NCI-H1694 (cell line): ENCODE measurements at places on chromosomes 7 and 10.

GRCh38 chr10:20993830-20994527 lies 96.9 kb upstream of the NEBL start:
- DNase-seq: no peak

DNA sequence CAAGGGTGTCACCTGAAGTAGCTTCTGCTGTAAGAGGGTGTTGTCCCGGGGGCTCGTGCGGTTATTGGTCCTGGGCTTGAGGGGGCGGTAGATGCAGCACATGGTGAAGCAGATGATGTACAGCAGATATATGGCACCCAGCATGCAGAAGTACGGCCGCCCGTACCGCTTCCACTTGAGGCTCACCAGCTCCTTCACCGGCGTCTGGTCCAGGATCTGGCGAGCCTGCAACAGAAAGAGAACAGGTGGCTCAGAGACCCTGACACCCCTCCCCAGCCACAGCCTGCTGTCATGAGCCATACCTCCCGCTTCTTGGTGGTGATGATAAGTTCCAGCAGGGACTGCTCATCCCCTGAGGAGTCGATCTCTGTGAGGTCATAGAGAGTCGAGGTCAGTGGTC lies 10.1 kb downstream of the TRPV6 start:
- no peak for DNase-seq

DNA sequence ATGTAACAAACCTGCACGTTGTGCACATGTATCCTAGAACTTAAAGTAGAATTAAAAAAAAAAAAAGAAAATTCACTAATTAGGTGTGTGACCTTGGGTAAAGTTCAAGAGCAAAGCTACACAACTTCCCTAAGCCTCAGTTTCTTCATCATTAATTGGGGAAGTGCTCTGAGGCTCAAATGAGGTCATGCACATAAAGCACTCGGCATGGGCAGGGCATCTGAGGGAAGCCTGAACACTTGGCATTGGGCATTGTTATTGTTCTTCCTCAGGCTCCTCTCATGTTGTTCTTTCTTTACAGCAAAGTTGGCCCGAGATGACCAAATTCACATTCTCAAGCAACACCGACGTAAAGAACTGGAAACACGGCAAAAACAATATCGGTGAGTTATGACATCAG lies 21.5 kb downstream of the ALOX5 start:
- DNase-seq: no peak

GRCh38 chr10:29767968-29768367 lies 133.2 kb upstream of the SVIL start:
- no peak for DNase-seq

DNA sequence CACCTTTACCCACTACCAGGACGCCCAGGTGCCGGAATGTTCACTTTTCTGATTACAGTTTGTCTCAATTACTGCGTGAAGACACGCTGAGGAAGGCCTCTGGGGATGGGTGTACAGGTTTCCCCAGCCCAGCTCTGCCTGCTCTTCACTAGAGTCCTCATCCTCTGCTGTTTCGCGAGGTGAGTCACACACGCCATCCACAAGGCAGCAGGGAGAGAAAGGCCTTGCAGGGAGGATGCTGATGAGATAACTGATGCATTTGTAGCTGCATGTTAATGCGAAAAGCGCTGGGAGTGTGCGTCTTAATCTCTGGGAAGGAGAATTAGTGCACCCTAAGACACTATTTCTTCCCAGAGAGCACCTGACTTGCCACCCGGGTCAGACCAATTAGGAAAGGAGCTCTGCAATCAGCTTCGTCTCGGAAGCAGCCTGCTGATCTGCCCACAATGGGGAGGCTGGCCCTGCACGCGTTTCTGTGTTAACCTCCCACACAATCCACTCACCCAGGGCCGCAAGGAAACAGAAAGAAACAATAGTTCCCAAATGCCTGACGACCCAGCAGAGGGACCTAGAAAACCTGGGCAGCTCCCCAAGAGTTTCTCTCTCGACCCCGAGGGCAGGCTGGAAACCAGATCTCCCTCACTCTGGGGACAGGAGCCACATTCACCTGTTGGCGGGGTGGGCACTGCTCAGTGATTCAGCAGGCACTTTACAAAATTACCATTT lies 578.7 kb downstream of the GLRX3 start:
- DNase-seq: no peak

DNA sequence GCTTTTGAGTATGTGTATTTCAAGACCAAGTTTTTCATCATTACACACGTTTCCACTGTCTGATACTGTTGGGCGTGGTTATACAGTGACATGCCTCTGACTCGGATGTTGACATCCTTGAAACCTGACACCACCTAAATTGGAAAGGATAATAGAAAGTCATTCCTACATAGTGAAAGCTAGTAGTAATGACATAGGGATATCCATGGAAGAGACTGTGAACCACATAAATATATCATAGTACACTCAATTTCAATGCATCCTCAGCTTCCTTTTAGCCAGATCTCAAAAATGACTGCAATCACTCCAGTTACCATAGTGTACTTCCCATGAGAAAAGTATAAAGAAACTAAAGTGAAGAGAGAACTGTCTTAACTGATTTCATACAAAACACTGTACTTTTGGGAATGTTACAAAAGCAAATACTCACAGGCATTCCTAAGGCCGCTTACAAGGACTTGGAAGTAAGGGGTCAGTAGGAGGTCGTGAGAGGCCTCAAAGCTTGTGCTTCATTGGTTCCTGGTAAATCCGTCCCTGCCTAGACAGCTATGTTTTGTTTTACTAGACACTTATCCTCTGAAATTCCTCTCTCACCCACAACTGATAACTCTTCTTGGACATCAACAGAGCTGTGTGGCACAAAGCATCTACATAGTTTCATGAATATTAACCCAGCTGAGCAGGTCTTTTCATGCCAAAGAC lies 71.8 kb upstream of the VWDE start:
- no peak for DNase-seq

DNA sequence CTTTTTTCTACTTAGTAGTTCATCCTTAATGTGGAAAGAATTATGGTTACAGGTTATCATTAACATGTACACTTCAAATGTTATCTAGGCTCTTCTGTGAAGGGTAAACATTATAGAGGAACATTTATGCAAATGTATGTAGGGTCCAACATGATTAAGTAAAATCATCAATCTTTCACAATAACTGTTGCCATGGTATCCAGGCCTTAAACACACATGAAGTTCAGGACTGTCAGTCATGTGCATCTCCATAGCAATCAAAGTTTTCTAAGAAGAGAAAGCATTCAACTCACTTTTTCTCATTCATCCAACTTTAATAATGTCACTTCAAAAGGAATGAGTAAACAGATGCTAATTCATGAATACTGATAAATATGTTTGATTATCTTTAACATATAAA lies 83.6 kb downstream of the DNAJC1 start:
- no peak for DNase-seq

DNA sequence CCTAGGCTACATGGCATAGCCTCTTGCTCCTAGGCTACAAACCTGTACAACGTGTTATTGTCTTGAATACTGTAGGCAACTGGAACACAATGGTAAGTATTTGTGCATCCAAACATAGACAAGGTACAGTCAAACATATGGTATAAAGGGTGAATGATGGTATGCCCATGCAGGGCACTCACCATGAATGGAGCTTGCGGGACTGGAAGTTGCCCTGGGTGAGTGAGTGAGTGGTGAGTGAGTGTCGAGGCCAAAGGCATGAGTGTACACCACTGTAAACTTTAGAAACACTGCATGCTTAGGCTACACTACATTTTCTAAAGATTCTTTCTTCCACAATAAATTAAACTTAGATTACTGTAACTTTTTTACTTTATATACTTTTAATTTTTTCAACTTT lies 165.7 kb downstream of the PARD3 start:
- DNase-seq: no peak

DNA sequence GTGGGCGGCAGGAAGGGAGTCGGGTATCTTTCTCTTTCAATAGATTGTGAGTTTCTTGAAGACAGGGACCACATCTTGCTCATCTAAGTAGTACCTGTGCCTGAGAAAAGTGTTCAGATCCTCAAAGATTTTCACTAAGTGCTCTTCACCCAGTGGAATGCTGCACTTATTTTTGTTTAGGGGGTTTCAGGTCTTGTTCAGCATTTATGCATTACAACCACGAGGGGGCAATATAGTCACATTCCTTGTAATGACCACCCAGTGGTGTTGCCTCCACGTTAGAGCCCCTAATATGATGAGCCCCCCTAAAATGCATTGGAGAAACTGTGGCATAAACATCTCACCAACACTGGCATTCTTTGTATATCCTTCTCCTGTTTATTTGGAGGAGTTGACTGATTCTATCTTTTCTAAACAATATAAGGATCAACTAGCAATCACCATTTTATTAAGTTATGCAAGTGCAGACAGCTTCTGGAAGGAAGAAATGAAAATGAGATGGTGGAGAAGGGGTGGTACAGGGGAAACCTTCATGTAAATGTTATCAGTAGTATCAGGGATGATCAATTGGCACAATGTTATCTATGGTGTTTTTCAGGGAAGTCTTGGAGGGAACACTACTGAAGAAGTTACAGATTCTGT lies 3.1 kb upstream of the PAPSS2 start:
- DNase-seq: peak; percentile 23

DNA sequence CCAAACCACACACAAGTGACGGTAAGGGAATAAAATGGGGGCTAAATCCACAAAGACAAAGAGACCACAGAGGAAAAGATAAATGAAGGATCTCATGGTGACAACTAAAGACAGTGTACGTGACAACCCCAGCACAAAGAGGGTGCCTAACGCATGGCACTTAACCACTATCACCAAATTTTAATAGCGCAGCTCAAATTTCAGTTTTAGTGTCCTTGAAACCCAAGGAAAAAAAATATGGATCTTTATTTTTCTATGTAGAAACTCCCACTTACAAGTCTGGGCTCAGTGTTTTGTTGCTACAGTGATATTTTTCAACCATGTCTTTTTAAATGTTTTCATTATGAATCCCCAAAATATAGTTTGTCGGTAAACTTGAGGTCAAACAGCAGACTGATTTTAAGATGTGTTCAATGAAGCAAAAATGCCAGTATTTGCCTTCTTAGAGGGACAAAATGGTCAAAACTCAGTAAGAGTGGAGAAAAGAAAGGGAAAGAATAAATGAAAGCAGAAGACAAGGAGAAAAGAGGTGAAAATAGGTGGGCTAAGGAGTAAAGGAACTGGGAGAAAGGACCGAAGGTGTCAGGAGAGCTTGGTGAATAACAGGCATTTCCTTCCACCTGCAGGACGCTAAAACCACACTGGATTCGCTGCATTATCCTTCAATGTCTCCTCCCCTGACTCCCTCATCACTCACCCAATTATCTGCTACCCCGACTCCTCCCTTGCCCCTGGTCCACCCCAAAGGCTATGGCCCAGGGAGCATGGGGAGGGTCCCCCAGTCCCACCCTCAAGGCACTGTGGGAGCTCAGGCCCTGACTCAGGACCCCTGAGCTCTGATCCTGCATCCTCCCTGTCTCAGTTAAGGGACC lies 3.5 kb downstream of the ASB13 start:
- DNase-seq: no peak

DNA sequence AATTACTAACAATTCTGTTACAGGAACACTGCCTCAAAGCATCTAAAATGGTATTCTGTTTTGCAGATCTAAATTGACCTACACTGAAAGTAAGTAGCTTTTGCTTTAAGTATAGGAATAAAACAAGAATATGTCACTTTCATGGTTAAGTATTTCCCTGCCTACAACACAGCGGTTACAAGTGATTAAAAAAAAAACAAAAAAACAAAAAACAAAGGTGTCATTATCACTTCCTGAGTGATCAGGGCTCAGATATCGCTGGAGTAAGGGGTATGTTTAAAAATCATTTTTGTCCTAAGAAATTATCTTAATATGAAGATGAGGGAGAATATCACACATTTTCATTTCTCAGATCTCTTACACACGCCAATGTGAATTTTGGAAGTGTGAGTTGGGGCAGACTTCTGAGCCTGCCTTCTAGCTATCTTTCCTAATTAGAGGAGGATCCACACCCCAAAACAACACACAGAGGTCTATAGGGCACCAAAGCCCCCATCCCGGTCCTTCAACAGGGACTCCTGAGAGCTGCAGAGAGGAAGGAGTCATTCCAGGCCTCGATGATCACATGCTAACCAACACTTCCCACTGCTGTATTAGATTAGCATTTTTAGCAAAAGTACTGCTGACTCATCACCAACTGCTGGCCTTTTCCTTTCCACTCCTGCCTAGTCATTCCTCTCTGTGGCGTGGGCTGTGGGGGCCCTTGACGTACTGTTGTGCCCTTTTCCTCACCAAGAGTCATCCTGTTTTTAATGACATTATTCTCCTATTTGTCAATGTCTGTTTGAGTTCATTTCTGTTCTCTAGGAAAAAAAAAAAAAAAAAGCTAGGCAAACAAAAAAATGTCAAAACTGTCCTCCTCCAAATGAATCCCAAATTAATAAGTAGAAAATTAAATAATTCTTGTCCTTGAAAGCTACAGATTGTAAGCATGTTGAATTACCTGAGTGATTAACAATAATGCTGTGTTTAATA lies 31.2 kb downstream of the PRTFDC1 start:
- no peak for DNase-seq

GRCh38 chr7:108860615-108861014 lies 290.9 kb downstream of the DNAJB9 start:
- no peak for DNase-seq

- DNase-seq: no peak
These were observed 228.5 kb upstream of the NEBL start for GRCh38 chr10:21125471-21126228.

DNA sequence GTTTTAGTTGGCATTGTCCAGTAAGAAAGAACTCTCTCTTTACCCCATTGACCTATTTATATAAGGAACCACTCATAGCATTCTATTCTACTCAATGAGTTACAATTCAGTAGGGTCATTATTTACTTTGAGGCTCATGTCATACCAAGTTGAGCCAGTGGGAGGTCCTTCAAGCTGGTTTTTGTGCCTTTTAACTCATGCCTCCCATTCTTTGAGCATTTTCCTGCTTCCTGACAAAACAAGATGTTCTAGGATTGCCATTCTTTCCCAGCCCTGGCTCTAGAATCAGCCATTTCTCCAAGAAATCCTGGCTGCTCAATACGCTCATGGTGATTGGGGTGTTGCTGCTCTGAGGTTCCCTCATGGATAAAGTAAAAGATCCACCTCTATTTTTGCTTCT lies 250.1 kb downstream of the ABCA13 start:
- DNase-seq: no peak

DNA sequence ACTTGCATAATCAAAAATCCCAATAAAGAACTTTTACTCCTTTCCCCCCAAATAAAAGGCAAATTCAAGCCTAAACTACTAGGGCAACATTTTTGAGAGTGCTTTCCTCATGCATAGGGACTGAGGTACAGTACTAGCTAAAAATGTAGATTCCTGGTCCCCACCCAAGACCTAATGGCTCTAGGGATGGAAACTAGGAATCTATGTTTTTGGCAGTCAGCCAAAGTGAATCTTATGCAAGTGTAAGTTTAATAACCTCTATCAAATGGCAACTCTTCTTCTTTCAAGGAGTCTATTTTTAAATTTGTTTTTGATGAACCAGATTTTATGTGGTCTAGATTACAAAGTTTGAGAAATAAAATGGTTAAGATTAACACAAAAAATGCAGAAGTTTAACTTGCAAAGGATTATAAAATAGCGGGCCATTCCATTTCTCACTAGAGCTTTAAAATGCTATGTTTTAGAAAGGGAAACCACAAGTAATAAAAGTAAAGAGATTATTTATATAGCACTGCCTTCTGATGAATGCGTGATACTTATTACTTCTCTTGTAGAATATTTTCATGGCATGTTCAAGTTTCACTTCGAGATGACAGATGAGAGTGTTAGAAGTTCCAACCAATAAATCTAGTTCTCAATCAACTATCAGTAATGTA lies 70.4 kb upstream of the MDFIC start:
- DNase-seq: no peak
